ENCODE measurements at places on chromosomes 2 and 18.

- no peak for DNase-seq
These were observed 145.4 kb upstream of the RAB12 start for GRCh38 chr18:8463791-8464190.

GRCh38 chr18:3360211-3360610 is 89.8 kb upstream of the TGIF1 start:
- DNase-seq = no peak

GRCh38 chr2:47819834-47820233 is 36.9 kb downstream of the MSH6 start:
- peak; percentile 55 for DNase-seq

DNA sequence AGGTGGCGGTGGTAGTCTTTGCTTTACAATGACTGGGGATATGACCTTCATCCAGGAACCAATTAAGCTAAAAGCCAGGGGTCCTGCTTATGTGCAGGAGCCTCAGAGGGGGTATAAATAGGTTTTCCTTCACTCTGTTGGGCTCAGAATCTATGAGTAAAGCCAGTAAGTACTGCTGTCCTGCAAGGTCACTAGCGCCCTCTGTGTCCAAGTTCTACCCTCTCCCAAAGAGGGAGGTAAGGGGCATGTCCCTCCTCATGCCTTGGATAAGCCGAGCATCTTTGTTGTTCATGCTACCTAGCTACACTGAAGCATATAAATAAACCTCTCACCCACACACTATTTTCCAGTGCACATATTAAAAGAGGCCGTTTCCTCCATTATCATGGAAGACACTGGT is 79.4 kb downstream of the SPRED2 start:
- no peak for DNase-seq

- no peak for DNase-seq
These were observed 54.9 kb downstream of the ZCCHC2 start for GRCh38 chr18:62577765-62578164.

DNA sequence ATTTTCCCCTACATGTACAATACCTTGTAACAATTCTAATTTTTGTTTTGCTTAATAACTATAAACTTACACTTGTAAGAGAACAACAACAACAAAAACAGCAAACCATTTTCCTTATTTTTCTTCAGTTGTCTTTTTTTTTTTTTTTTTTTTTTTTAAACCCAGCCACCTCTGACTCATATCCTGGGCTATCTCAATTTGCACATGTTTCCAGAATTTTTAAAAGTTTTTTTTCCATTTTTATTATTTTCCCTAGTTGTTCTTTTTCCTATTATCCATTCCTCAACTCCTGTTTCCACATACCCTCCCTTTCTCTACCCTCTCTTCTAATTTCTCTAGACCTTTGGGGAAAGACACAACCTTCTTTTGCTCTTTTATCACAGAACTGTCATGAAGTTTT is 112.5 kb downstream of the EFEMP1 start:
- no peak for DNase-seq

GRCh38 chr2:10378189-10378588 is 69.9 kb downstream of the ODC1 start:
- no peak for DNase-seq

DNA sequence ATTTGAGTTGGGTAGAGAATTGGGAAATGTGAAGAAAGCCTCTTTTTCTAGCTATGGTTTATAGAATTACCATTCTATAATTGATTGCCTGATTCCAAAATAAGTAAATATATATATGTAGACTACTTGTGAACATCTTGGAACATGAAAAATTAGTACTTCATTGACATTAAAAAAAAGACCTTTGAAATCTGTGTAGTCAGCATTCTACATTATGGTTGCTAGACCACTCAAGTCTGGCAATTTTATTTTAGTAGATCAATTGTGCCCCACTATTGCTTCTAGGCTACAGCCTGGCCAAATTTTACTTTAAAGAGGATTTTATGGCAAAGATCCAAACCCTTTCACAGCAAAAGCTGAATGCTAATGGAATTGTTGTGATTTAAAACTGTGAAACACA is 279.8 kb downstream of the IKZF2 start:
- no peak for DNase-seq

GRCh38 chr2:144935736-144936135 is 415.8 kb upstream of the ZEB2 start:
- no peak for DNase-seq

DNA sequence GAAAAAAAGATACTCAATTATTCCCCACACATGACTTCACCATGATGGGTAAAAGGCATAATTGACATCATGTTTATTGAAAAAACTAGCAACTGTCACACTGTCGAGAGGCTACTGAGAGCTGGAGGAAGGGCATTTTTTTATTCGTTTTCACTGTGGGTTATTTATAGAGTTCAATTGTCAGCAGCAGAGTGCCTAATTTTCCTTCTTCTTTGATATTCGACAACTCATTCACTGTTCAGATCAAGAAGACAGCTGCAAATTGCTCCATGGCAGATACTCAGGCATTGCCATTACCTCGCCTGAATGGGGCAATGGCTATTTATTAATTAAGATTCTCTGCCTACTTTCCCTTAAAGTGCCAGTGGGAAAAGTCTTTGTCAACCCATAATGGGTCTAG is 197.5 kb upstream of the NRP2 start:
- no peak for DNase-seq

DNA sequence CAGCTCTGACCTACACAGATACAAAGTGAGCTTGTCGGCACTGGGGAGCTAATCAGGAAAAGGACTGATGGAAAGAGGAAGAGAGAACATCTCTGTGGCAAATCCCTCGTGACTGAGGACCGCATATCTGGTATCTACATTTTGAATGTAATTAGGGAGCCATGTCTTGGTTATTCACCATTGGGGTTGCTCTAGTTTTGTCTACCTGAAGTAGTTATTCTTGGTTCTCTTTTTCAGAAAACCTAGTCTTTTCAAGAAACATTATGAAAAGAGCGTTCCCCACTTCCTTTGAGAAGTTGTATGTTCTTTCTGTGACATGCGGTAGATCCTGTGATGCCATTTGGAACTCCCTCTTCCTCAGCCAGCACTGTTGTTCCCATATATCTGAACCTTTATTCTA is 104.4 kb downstream of the DOCK10 start:
- no peak for DNase-seq

- no peak for DNase-seq
These were observed 245.8 kb downstream of the EIPR1 start for GRCh38 chr2:3131636-3132326.

DNA sequence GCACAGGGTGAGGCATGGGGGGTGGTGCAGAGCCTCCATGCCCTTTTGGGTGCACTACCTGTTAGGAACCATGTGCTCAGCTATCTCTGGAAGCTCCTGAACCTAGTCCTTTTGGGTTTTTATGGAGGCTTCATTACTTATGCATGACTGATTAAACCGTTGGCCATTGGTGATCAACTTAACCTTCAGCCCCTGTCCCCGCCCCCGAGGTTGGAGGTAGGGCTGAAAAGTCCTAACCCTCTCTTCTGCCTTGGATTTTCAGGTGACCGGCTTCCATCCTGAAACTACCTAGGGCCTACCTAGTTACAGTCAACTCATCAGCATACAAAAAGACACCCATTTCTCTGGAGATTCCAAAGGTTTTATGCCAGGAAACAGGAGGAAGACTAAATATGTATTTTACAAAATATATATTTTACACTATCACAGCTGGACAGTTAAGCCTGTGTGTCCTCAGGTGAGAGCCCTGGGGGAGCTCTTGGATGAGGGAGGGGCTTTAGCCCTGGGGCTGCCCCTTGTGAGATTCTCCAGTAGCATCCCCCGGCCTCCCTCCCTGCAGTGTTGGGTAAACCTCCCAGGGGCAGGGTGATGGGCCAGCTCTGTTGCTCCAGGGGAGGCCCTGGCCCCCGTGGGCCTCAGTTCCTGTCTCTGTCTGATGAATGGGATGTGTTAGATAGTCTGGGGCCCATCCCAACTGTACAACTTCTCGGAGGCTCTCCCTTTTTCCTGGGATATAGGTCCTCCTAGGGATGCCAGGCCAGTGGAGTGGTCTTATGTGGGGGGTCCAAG is 24.1 kb downstream of the GLI2 start:
- no peak for DNase-seq

- DNase-seq = no peak
These were observed 47.2 kb downstream of the MAP2 start for GRCh38 chr2:209471037-209471436.

DNA sequence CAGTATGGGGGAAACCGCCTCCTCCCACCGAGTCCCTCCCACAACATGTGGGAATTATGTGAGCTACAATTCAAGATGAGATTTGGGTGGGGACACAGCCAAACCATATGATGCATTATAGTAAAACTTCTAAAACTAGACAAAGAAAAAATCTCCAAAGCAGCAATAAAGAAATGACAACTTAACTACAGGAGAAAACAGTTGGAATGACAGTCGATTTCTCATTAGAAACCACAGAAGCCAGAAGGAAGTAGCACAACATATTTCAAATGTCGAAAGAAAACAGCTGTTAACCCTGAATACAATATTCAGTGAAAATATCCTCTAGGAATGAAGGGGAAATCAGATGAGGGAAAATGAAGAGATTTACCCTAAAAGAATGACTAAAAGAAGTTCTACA is 53.5 kb upstream of the TCF4 start:
- DNase-seq = no peak

- DNase-seq = no peak
These were observed 505.4 kb downstream of the BCL11A start for GRCh38 chr2:60047944-60048525.

- DNase-seq = no peak
These were observed 31.5 kb downstream of the ACSL3 start for GRCh38 chr2:222892321-222892720.

DNA sequence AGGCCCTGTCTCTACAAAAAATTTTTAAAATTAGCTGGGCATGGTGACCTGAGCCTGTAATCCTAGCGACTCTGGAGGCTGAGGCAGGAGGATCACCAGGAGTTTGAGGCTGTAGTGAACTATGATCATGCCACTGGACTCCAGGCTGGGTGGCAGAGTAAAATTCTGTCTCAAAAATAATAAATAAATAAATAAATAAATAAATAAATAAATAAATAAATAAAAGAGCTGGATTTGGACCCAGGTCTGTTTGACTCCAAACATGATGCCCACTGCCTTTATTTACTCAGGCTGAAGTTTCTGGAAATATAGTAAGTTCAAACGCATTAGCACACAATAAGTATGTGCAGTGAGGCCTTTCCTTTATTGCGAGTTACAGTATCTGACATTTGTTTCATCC is 75.0 kb downstream of the THNSL2 start:
- no peak for DNase-seq

- no peak for DNase-seq
These were observed 255.9 kb upstream of the STON1 start for GRCh38 chr2:48274040-48274439.

DNA sequence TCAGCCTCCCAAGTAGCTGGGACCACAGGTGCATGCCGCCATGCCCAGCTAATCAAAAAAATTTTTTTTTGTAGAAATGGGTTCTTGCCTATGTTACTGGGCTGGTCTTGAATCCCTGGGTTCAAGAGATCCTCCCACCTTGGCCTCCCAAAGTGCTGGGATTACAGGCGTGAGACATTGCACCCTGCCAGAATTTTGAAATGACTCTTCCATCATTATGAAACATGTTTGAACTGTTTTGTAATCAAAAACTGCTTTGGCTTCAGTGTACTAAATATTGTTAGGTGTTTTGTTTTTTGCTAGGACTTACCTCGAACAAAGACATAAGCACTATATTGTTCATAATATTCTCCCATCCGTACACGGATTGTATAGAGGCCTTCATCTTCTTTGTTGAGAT is 55.8 kb downstream of the MYOM1 start:
- DNase-seq = no peak

DNA sequence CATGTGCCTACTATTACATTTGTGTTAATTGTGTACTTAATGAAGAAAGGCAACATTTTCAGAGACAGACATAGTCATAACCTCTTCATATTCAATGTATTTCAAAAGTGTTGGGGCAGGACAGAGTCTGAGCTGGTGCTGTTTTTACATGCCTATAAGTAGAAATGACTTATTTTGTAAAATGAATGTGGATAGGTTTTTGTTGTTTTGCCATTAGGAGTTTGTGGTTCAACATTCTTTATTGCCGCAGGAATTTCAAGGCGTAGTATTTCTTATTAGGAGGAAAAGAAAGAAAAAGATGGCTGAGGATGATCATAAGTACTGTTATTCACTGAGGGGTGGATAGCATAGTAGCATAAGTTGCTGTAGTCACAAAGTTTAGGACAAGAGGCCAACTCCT is 21.2 kb upstream of the ASXL3 start:
- no peak for DNase-seq

DNA sequence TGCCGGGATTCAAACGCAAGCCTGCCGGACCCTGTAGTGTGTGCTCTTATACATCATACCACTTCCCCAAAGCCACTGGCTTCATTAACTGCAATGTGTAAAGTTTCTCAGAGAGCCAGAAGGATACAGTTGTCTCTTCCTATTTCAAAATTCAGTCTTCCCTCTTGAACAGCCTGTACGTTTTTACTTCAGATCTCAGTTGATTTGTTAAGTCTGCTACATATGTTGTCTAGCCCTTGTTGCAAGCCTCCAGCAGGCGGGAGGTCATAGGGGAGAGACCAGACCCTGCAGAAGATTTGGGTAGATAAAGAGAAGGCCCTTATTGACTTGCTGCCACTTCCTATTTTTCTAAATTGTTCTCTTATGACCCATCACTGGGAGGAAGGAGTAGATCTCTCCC is 56.2 kb downstream of the ARHGEF33 start:
- DNase-seq = no peak

- no peak for DNase-seq
These were observed 18.9 kb downstream of the ATP8B1 start for GRCh38 chr18:57784034-57784800.

DNA sequence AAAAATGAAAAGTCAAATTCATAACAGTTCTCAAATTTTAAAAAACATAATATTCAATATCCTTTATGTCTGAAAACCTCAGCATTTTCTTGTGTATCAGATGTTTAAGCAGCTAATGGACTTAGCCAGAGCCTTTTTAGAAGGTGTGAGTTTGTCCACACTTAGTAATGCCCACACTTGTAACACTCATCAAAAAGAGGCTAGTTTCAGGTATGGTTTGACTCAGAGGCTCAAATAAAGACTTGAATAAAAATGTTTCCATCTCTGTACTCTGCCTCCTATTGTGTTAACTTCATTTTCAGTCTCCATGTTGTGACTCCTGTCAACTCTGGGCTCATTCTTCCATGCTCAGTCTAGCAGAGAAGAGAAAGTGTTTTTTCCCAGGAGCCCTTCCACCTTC is 311.6 kb downstream of the IRS1 start:
- no peak for DNase-seq

DNA sequence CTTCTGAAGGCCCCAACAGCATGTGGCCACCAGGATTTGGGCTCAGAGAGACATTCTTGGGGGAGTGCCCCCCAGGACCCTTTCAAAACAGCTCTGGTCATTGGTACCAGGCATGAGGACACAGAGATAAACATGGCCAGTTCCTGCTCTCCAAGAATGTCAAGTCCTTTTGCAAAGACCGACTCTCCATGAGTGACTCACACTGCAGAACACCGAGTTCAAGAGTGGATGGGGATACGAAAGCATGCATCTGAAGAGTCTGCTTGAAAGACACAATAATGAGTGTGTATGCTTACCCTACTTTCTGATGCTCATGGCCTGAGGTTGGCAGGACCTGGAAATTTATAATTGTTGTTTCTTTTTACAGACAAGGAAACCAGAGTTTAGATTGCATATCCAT is 450.6 kb downstream of the TSN start:
- no peak for DNase-seq
